ENCODE measurements at places on chromosomes 6 and 20. TPM values are rescaled to one million over a fixed set of nuclear protein-coding genes. Genes with fewer than 3 reads are reported as not detected.

DNA sequence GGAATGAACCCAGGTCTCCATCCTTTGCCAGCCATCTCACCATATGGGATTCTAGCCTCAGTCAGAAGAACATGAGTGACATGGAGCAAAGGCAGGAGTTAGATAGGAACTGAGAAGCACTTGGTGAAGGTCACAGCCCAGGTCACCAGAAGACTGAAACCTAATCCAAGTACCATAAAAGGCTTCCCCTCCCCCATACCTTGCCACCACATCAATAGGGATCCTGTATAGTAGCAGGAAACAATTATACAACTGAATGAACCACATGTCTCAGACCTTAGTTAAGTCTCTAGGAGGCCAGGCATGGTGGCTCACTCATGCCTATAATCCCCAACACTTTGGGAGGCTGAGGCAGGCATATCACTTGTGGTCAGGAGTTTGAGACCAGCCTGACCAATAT, 49.6 kb downstream of the KIZ start:
- DNase-seq: no peak

DNA sequence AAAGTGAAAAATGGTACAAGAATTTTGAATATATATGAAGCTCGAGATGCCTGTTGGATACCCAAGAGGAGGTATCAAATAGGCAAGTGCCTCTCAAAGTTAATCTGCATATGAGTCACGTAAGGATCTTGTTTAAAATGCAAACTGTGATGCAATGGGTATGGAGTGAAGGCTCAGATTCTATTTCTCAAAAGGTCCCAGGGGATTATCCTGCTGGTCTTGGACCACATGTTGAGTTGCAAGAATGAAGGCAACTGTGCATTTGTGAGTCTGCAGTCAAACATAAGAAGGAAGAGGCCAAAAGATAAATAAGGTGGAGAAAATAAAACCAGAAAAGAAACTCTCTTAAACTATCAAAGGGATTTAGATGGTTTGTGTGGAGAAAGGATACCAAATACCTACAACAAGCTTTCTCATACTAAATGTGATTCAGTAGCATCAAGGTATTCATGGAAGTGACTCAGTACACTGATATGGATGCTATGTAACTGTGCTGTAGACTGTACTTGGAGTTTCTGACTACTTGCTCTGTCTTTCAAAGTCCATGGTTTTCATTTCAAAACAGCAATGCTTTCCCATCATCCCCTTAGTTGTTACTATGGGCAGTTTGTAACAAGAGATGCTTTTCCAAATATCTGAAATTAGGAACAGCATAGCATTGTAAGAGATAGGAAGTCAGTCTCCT, 106.3 kb downstream of the GFRAL start:
- no peak for DNase-seq

DNA sequence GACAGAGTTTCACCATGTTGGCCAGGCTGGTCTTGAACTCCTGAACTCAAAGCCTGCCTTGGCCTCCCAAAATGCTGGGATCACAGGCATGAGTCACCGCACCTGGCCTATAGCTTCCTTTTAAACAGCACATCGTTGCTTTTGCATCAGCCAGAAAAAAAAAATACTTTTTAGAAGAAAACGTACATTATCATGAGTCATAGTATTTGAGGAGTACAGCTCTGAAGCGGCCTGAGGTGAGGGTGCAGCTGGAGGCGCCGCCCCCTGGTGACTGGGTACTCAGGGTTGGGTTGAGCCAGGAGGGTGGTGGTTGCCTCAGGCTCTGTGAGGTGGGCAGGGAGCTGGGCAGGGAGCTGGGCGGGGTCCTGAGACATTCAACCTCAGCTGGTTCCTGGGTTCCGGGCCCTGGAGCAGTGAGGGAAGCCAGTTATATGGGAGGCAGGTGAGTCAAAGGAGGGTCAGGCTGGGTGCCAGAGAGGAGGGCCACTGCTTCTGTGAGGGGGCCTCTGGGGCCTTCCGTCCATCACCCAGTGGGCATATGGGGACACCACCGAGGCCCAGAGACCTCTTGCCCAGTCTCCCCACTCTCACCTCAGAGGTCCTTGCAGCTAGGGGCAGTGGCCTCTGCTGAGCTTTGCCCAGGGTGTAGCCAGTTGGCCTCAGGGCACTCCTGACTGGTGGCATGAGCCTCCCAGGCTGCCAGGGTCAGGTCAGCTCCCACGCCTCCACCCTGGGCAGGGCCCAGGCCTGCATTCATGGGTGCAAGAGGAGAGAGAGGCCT, 11.7 kb upstream of the ID1 start:
- DNase-seq: no peak

- DNase-seq: no peak
These were observed 61.3 kb upstream of the HEY2 start for GRCh38 chr6:125688138-125688537.

The OR2H1 gene
- total RNA-seq: not detected

- no peak for DNase-seq
These were observed 64.8 kb downstream of the IBTK start for GRCh38 chr6:82182756-82183155.

The RAET1L gene
- not detected for total RNA-seq

DNA sequence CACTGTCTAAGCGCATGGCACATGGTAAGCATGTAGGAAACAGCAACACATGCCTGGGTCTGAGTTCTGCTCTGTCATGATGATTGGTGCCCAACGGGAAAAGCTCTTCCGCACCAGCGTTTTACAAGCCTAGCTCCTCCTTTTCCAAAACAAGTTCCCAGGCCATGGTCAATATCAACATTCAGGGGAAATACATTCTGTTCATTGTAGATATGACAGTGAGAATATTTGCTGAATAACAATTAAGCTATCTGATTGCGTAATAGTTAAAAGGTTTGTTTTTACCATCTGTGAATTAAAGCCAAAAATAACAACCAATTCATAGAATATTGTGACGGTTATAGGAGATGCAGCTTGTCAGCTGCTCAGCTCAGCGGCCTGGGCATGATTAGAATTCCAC, 404.3 kb upstream of the SLC35B3 start:
- no peak for DNase-seq

DNA sequence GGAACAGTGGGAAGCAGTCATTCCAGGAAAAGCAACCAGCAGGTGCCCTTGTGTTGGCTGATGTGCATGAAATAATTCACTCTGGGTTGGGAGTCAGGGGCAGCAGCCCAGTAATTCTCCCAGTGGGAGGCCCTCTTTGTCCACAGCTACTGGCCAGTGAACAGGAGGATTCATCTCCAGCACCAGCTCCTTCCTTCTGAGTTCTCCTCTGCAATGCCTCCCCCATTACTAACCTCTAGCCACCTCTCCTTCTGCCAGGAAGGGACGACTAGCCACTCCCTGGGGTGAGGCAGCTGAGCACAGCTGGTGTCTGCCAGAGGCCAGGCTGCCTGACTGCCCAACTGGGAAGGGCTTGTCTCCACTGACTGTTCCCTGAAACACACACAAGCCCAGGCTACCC, 12.5 kb upstream of the R3HDML start:
- no peak for DNase-seq

The LY6G6C gene
- total RNA-seq: not detected

The ZSCAN23 gene
- 2.1 TPM for total RNA-seq

The ECT2L gene
- 0.70 TPM for total RNA-seq

The ADGB gene
- total RNA-seq: not detected

DNA sequence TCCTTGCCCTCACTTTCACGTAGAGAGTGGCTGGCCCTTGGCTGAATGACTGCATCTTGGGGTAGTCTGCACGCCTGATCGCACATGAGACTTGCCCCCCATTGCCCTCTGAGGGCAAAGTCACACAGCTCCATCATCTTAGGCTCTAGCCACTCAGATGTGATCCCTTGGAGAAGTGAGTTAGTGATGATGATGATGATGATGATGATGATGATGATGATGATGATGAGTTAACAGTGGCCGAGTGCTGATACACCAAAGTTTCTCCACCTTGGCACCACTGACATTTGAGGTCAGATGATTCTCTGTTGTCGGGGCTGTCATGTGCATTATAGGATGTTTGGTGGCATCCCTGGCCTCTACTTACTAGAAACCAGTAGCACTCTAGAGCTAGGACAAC, 84.0 kb downstream of the PREX1 start:
- DNase-seq: no peak

DNA sequence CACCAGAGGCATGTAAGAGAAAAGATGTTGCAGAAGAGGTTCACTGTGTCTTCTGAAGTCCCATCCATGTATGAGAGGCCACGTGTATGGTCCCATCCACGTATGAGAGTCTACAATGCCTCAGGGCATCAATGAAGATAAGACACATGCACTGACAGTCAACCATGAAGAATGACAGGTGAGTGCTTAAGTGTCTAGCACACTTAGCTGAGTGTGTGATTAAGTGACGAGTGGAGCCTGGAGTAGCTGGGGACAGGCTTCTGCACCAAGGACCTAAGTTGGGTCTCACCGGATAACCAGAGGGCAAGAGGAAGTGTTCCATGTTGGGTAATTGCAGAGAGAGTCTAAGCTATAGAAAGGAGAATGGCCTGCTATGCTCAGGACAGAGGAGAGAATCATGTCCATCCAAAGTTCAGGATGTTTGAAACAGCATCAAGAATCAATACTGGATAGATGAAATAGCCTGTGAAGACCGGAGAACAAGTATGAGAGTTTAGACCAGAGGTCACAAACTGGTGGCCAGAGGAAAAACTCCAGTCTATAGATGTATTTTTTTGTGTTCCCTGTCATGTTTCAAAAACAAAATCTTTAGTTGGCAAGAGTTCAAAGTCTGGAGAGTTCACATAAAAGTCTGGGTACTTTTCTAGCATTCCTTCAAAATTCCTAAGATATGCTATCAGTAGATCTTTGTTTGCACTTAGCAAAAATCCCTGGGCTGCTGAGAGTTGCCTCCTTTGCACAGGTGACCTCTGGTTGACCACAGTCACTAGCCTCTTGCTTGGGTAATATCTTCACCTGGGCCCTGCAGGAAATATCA, 165.8 kb downstream of the KIF16B start:
- DNase-seq: no peak

The EIF6 gene
- total RNA-seq: 30.3 TPM

DNA sequence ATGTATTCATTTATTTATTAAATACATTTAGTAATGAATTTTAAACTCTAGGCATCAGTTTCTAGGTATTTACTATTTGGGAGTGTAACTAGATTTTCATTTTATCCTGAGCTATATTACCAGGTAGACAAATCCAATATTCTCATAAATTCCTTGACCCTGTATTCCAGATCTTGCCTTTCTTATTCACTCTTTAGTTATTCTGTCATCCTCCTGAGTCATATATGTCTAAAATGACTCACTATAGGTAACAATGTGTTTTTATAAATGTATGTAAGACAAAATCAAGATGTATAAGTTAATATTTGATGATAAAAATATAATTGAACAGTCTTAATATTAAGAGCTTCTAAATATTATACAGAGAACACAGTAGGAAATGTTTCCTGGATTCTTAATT, 642.1 kb upstream of the NRSN1 start:
- no peak for DNase-seq

Measured in Right ventricle myocardium superior (tissue), 1 donor.